HT1080 (cell line): ENCODE measurements at places on chromosomes 16 and 17. TPM values are rescaled to one million over a fixed set of nuclear protein-coding genes. Genes with fewer than 3 reads are reported as not detected.

NEUROD2 gene
- total RNA-seq: not detected in 2 replicates

SHISA9 gene
- 0.10 and 0.16 TPM in 2 replicates for total RNA-seq

LRRC75A gene
- not detected in 2 replicates for total RNA-seq

TEKT1 gene
- not detected in 2 replicates for total RNA-seq

PAGR1 gene
- total RNA-seq: 51.3 and 56.5 TPM in 2 replicates

SPATA32 gene
- not detected in 2 replicates for total RNA-seq

SCNN1G gene
- not detected in 2 replicates for total RNA-seq

ZNF18 gene
- 4.3 and 5.7 TPM in 2 replicates for total RNA-seq

CLEC10A gene
- not detected in 2 replicates for total RNA-seq

PRSS27 gene
- not detected in 2 replicates for total RNA-seq

KRT40 gene
- total RNA-seq: not detected in 2 replicates

CTRL gene
- total RNA-seq: 2.5 and 2.9 TPM in 2 replicates

GDPD1 gene
- 0.77 and 1.5 TPM in 2 replicates for total RNA-seq

SCARF1 gene
- 1.5 and 2.5 TPM in 2 replicates for total RNA-seq

SLC13A5 gene
- total RNA-seq: not detected in 2 replicates

HYDIN gene
- 0.03 TPM in 1 of 2 replicates, not detected in the other for total RNA-seq

GRAP gene
- 0.11 and 0.23 TPM in 2 replicates for total RNA-seq

SYCE1L gene
- total RNA-seq: not detected in 2 replicates

ZNF205 gene
- 15.3 and 16.6 TPM in 2 replicates for total RNA-seq

RHBDL1 gene
- 1.1 and 1.6 TPM in 2 replicates for total RNA-seq

TPSG1 gene
- total RNA-seq: not detected in 2 replicates

GPATCH8 gene
- total RNA-seq: 9.6 and 13.2 TPM in 2 replicates

KRT32 gene
- total RNA-seq: not detected in 2 replicates

MYH2 gene
- total RNA-seq: 0.03 TPM in 1 of 2 replicates, not detected in the other

NDUFB10 gene
- 559 and 621 TPM in 2 replicates for total RNA-seq

SYNGR2 gene
- total RNA-seq: 49.5 and 62.1 TPM in 2 replicates

RHBDF1 gene
- 18.0 and 21.4 TPM in 2 replicates for total RNA-seq

KIF19 gene
- total RNA-seq: not detected in 2 replicates

MT2A gene
- total RNA-seq: 881 and 1,822 TPM in 2 replicates

OTOA gene
- total RNA-seq: 0.07 and 0.11 TPM in 2 replicates

ABHD15 gene
- 6.3 and 6.4 TPM in 2 replicates for total RNA-seq

KRT33B gene
- total RNA-seq: not detected in 2 replicates

CDRT15 gene
- total RNA-seq: not detected in 2 replicates

GID4 gene
- total RNA-seq: 5.0 and 7.8 TPM in 2 replicates

DBNDD1 gene
- total RNA-seq: 4.1 and 8.2 TPM in 2 replicates

DBF4B gene
- 11.4 and 11.6 TPM in 2 replicates for total RNA-seq

KCNJ18 gene
- total RNA-seq: 0.07 TPM in 1 of 2 replicates, not detected in the other

PRSS33 gene
- total RNA-seq: not detected in 2 replicates

CPNE7 gene
- 0.87 TPM in 1 of 2 replicates, not detected in the other for total RNA-seq

SEZ6 gene
- not detected in 2 replicates for total RNA-seq

TEN1 gene
- 23.8 and 32.8 TPM in 2 replicates for total RNA-seq

MILR1 gene
- 7.3 and 8.2 TPM in 2 replicates for total RNA-seq

KRTAP17-1 gene
- total RNA-seq: not detected in 2 replicates

AGRP gene
- total RNA-seq: not detected in 2 replicates

FAM222B gene
- 4.4 and 11.9 TPM in 2 replicates for total RNA-seq

PRKCB gene
- not detected in 2 replicates for total RNA-seq

PIK3R6 gene
- not detected in 2 replicates for total RNA-seq

ANKFN1 gene
- total RNA-seq: 0.10 and 0.73 TPM in 2 replicates

PRPSAP1 gene
- 20.8 and 35.2 TPM in 2 replicates for total RNA-seq

MYL4 gene
- total RNA-seq: not detected in 2 replicates

CA10 gene
- not detected in 2 replicates for total RNA-seq

TBC1D26 gene
- not detected in 2 replicates for total RNA-seq

DHRS7C gene
- not detected in 2 replicates for total RNA-seq

KRTAP9-2 gene
- not detected in 2 replicates for total RNA-seq

FOXC2 gene
- 1.1 and 1.5 TPM in 2 replicates for total RNA-seq

ALOX12 gene
- total RNA-seq: not detected in 2 replicates

HOXB8 gene
- 10.8 and 11.2 TPM in 2 replicates for total RNA-seq

NKD1 gene
- total RNA-seq: 0.10 and 0.37 TPM in 2 replicates

SDK2 gene
- total RNA-seq: 0.20 and 0.39 TPM in 2 replicates
